ENCODE measurements at places on chromosomes 1 and 21. TPM values are rescaled to one million over a fixed set of nuclear protein-coding genes. Genes with fewer than 3 reads are reported as not detected.

OR10J1 gene
- total RNA-seq, result not detected

PIAS3 gene
- total RNA-seq, result 7.8 TPM

DNA sequence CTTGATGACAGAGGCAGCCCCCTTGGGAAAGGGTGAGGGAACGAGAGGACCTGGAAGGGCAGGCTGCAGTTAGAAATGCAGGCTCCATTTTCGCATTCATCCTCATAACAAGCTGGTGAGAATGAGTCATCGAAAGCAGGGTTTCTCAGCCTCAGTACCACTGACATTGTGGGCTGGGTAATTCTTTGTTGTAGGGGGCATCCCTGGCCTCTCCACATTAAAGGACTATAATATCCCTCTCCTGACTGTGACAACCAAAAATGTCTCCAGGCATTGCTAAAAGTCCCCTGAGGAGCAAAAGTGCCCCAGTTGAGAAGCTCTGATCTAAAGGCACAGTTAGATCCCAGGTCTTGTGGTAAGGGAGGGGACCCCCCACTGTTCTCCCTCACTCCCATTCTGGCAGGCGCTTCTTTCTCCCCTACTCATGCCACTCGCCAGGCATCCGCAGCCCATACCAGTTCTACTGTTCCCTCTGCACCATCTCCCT, 20.4 kb downstream of the KCNN3 start:
- DNase-seq, result no peak

KTI12 gene
- 5.6 TPM for total RNA-seq

- DNase-seq, result no peak
Measured at GRCh38 chr1:109395602-109396512, 1.9 kb downstream of the SORT1 start.

DNA sequence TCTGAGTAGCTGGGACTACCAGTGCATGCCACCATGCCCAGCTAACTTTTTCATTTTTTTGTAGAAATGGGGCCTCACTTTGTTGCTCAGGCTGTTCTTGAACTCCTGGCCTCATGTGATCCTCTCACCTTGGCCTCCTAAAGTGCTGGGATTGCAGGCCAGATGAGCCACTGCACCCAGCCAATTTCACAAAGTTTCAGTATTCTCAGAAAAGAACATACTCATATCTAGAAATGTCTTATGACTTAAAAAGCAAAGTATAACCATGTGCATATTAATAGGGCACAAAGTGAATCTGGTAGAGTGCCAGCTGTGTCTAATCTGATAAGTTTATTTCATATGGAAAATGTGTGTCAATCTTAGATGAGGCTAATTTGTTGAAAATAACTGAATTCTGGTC, 87.5 kb upstream of the CACYBP start:
- DNase-seq, result no peak
